ENCODE measurements at places on chromosomes 12 and 14.

GRCh38 chr14:92907316-92907911 lies 15.5 kb upstream of the CHGA start:
- DNase-seq = no peak

DNA sequence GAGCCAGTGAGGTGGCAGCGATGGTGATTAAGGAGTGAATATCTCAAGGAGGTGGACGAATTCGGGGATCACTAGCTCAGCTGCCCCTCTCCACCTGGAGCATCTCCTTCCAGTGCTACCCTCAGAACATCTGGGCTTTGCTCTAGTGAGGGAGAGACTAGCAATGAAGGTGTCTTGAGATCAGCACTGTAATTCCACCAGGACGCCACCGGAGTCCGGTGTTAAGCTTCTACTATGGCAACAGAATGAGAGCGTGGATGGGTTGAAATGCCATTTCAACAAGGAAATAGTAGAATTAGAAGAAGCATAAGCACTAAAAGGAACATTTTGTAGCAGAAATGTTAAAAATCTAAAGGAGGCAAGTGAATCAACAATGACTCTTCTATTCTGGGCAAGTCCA lies 61.1 kb downstream of the NTF3 start:
- no peak for DNase-seq

DNA sequence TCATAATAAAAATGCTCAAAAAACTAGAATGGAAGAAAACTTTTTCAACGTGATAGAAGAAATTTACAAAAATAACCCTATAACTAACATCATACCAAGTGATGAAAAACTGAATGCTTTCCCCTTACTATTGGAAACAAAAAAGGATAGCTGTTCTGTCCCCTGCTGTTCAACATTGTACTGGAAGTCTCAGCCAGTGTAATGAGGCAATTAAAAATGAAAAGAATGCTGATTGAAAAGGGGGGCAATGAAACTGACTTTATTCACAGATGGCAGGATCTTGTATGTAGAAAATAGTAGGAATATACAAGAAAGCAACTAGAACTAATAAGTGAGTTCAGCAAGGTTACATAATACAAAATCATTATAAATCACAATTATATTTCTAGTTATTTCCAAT lies 337.9 kb upstream of the KITLG start:
- no peak for DNase-seq

GRCh38 chr14:74035556-74035955 lies 16.4 kb downstream of the BBOF1 start:
- DNase-seq = peak; percentile 22

- peak; percentile 45 for DNase-seq
Observed at GRCh38 chr12:84694116-84694515, 218.5 kb downstream of the SLC6A15 start.

GRCh38 chr14:63981569-63981968 lies 128.8 kb downstream of the SYNE2 start:
- DNase-seq = no peak

- no peak for DNase-seq
Observed at GRCh38 chr14:70280931-70281330, 78.6 kb downstream of the COX16 start.

DNA sequence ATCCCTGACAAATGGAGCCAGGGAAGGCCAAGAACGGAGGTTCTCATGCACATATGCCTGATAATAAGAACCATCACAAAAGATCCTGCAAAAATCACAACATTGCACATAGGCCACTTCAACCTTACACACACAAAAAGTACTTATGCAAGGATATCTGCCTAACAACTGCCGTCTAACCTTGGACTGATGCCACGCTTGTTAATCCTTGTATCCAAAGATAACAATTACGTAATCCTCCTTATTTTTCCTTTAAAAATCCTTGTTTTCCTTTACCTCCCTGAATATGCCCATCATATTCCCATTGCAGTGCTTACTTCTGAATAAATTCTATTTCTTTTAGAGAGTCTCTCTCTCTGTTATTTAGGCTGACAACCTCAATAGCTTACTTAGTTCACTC lies 59.5 kb downstream of the TMEM116 start:
- DNase-seq = no peak

DNA sequence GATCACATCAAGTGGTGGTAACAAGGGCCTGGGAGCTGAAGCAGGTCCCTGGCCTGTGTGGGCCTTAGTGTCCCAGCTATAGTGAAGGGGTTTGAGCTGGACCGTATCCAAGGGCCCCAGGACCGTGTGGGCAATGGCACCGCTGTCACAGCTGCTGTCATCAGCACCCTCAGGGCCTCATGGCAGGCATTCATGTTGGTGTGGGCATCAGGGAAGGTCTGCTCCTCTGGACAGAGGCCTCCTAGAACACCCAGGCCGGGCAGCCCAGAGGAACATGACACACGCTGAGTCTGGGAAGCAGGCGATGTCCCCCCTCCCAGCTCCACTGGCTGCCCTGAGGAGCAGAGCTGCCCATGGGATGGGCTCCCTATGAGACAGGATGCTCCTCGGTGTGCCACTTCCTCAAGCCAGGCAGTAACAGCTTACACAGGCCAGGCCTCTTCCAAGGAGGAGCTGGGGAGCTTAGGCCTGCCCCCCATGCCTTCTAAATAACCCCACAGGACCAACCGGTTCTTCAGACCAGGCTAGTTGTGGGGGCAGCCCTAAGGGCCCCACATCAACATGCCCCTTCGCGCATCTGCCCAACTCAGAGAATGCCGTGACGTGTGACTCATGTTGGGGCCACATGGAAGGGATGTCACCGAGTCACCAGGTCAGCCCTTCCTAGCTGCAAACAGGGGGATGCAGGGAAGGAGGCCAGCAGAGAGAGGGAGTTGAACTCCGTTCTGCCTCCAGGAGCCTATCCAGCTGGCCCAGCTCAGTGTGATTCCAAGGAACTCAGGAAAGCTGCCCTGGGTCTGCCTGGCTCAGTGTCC lies 80.4 kb downstream of the PITPNM2 start:
- no peak for DNase-seq

DNA sequence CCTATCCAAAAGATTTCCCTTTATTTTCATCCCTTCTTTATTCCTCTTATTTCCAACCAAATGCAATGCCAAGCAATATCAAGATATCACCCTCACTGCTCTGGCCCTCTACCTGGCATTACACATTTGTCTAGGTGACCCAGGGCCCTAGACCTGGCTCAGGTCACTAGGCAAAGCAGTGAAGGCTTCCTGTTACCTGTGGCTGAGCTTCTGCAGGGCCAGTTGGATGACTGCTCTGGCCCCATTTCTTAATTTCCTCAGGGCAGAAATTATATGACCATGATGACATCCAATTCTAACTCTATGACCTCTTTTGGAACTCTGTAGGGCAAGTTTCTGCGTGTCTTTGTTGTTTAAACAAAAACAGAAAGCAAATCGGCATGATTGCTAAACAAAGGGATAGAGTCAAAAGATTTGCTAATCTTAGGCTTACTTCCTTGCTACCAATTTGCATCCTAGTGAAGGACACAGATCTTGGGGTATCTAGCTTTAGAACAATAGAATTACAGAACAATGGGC lies 7.4 kb upstream of the CCDC198 start:
- DNase-seq = no peak

- peak; percentile 5 for DNase-seq
Observed at GRCh38 chr12:39105111-39105510, 199.7 kb upstream of the CPNE8 start.

DNA sequence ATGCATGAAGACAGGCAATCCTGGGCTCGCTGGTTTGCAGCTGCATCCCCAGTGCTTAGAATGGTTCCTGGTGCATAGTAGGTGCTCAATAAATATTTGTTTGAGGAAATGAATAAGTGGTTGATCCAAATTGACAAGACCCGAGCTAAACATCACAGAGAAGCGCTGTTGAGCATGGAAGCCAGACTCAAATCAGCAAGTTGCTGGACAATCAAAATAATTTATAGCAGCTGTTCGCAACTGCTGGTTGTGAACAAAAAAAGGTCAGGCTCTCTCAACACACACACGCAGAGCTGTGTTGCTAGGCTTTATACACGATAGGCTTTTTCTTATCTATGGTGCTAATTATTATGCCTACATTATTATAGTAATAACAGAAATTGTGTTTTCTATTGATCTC lies 190.2 kb downstream of the TBX5 start:
- DNase-seq = no peak

DNA sequence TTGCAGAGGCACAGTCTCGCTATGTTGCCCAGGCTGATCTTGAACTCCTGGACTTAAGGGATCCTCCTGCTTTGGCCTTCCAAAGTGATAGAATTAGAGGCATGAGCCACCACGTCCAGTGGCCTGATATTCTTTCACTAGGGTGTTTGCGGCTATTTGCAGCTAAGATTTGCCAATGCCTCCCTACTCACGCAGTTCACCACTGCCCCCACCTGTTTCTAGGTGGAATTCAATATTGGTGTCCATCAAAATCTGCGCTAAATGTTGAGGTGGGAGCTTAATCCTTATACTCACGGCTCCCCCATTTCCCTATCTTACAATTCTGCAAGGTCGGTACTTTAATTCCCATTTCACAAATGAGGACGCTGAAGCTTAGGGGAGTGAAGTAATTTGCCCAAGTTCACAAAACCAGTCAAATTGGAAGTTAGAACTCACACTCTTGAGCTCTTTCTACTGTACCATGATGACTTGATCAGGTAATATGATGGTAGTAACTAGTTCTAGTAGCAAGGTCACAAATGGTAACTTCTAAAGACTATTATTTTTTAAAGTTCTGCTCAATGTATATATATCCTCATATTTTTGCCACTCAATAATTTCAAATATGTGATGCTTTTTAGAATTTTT lies 22.1 kb upstream of the LRRC9 start:
- peak; percentile 45 for DNase-seq

DNA sequence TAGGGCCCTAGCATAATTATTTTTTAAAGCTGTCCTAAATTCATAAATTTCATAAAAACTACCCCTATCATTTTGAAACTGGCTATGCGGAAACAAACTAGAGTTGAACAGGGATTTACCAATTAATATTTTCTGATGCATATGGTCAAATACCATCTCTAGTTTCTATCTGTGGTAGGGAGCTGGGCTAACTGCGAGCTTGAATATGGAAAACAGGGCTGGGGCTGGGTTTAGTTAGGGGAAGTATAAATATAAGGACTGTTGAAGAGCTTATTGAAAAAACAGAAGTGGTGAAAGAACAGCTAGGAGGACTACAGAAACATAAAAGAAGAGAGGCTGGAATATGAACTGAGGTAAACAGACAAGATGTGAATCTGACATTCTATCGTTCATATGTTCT lies 91.8 kb downstream of the SLC38A1 start:
- no peak for DNase-seq

DNA sequence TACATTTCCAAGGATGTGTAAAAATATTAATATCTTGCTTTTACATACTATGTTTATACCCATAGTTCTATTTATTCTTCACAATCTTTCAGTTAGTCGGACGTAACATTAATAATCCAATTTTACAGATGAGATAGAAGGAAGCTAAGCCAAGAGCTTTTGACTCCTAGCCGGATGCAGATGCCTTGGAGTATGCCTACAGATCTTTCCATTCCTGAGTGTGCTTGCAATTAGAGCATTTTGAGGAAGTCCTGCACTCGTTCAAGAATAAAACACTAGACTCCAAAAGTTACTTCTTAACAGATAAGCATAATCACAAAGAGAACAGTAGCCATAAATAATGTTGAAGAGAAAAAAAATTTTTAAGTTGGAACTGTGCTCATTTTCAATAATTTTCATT lies 337.6 kb upstream of the CLEC14A start:
- DNase-seq = no peak

DNA sequence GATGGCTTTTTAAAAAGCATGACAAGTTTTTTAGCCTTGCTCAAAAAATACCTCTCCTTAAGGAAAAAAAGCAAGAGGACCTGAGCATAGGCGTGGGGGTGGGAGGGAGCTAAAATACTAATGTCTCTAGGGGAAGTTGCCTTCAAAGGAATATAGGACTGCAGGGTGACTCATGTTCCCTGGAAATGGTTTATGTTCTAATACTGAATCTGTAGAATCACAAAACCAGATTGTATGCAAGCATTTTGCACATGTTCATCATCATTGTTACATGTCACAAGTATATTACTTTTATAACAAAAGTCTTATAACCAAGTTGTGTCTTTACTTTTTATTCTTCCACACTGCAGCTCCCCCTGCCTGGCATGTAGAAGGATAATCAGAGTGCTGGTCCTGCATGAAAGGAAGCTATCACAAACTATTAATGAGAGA lies 36.6 kb downstream of the GPR135 start:
- DNase-seq = peak; percentile 81

DNA sequence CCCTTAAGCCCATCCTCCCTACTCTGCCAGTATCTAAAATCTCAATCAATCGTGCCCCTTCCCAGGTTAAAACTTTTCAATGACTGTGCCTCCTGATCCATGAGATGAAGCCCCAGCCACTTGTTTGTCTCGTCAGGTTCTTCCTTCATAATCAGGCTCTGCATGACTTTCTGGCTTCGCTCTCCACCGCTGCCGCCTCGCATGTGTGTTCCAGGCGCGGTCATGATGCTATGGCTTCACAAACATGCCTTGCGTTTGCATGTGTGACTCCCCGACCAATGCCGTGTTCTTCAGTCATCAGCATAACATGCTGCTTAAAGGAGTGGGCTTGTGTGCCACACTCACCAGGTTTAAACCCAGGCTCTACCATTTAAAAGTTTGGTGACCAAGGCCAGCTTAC lies 5.0 kb upstream of the C1RL start:
- no peak for DNase-seq

- DNase-seq = peak; percentile 82
Observed at GRCh38 chr14:60090864-60091519, 731 bp upstream of the PCNX4 start.

DNA sequence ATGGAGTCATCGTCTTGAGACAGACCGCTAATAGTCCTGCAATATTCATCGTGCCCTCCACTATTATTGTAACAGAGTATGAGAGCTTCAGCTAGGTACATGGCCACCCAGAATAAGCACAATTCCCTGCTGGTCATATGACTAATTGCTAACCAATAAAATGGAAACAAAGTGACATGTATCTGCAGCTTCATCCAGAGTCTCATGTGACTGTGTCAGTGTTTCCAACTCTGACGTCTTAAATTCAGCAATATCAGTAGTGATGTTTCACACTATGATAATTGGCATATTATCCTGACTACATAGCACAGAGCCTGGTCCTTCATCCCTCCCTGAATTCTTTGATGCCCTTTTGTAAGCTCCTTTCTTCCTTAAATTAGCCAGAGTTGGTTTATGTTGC lies 167.4 kb downstream of the RPS29 start:
- DNase-seq = no peak

GRCh38 chr12:101010896-101011295 lies 199.1 kb downstream of the SLC5A8 start:
- DNase-seq = no peak

Data from astrocyte of the spinal cord (primary cell).